Stimulated activated CD8-positive, alpha-beta memory T cell treated with anti-CD3 and anti-CD28 coated beads, Interleukin-4, amount 100 ng/mL, for 4 hours (primary cell): ENCODE measurements at places on chromosomes 7 and 10.

DNA sequence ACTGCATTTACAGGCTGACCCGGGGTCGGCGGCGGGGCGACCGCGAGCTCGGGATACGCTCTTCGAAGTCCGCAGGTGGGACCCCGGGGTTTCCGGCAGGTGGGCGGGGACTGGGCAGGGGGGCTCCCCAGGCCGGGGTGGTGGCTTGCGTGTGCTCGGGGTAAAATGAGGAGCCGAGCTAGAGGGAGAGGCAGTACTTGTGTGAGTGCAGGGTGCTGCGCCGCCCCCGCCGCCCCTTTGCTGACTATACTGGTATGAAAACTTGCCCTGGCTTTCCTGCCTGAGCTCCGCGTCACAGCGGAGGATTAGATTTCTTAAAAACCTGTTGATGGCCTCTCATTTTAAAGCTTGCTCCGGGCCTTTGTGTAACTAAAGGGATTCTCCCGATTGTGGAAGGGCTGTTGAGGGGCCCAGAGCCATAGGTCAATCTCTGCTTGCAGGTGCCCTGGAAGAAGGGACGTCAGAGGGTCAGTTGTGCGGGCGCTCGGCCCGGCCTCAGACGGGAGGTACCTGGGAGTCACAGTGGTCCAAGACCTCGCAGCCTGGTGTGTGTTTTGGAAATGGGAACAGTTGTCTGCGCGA is 488 bp downstream of the ARMC10 start:
- peak; percentile 62 for DNase-seq

GRCh38 chr7:74294191-74294998 is 5.2 kb downstream of the CLIP2 start:
- DNase-seq, result no peak

- no peak for DNase-seq
These were observed 819 bp downstream of the TMED4 start for GRCh38 chr7:44580945-44581878.

- DNase-seq, result no peak
These were observed 90.7 kb downstream of the EBF3 start for GRCh38 chr10:129873351-129873750.

- DNase-seq, result no peak
These were observed 21.5 kb upstream of the FAM133B start for GRCh38 chr7:92611735-92612134.

DNA sequence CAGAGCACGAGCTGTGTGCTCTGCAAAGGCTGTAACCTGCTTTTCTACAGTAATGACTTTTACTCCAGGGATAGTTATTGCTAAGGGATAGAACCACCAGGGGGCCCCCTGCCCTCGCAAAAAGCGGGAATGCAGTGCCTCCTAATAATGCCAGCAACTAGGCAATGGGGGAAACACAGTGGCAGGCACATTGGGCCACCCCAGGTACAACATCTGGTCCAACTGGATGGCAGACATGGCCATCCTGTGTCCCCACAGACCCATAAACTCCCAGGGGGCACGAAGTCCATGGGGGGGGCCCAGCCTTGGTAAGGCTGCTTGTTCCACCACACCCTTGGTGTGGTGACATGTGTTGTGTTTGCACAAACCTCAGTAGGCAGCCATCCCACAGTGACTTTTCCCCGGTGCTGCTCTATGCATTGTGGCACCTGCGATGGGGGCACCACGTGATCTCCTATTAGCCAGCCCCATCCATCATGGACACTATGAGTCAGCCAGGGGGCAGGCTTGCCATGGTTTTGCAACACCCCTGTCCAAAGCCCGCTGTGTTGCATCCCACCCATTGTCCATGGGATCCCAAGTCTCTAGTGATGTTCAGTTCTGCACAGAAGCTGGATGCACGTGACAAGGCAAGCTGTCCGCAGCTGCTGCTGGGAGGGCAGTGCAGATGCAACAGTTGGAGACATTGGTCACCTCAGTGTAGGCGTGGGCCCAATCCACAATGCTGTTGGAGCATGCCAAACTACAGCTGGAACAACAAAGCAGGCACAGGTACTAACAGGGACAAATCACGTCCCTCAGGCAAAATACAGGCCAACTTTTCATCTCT is 84.0 kb downstream of the ANLN start:
- no peak for DNase-seq

DNA sequence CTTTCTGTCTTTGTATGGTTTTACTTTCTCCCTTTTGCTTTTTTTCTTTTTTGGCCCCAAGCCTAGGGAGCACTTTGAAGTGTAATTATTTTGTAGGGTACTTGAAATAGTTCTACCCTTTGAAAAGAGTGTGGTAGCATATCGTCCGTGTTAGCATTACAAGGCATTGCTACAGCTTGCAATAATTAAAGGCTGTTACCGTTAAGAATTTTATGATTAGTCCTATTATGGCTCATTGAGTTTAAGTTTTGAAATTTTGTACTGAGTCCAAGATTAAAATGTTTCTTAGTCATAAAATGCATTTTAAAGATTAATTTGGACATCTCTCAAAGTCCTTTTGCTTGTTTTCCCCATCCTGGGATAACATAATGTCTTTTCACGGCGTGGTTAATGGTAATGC is 490.0 kb upstream of the LRRN3 start:
- DNase-seq, result no peak

DNA sequence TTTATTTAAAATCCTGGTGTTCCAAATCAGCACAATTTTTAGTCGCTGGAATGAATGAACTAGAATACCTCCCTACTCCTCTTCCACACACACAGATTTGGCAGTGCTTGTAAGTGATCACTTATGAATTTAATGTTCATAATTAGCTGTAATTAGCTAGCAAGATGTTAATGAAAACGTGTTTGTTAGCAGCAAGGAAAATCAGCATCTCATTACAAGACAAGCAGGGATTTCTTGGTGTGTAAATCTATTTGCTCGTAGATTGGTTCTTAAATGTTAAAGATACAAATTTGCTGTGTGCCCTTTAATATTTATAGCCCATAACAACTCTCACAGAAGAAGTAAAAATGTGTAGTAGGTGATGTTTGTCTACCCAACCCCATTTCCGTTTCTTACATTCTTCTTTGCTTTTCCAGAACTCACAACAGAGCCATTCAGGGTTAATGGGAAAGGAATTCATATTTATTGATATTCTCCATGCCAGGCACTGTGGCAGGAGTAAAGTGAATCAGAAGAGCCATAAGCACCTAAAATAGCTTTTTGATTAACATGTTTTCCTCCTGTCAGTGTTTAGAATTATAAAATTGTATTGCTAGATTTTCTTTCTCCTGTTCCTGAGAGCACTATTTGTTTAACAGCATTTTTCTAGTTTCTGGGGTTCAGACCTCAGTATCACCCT is 49.6 kb downstream of the SEMA3C start:
- DNase-seq, result no peak

GRCh38 chr10:97497572-97498075 is 598 bp downstream of the MMS19 start:
- peak; percentile 45 for DNase-seq

DNA sequence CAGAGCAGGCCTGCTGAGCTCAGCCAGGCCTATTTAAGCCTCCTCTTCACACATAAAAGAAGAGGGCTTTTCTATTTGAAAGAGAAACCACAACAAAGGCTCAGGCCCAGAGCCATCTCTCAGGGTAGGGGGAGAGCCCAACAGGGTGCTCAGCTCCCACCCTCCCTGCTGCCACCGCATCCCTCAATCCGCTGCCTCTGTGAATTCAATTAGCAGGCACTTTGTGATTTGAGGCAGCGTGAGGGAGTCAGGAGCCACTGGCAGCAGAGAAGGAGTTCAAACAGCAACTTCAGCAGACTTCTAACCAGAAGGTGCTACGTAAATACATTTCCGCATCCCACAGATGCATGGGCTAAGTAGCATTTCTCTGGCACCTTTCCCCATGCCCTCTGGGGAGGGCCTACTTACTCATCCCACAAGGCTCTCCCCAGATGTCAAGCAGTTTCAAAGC is 45.2 kb downstream of the LRRC20 start:
- no peak for DNase-seq

DNA sequence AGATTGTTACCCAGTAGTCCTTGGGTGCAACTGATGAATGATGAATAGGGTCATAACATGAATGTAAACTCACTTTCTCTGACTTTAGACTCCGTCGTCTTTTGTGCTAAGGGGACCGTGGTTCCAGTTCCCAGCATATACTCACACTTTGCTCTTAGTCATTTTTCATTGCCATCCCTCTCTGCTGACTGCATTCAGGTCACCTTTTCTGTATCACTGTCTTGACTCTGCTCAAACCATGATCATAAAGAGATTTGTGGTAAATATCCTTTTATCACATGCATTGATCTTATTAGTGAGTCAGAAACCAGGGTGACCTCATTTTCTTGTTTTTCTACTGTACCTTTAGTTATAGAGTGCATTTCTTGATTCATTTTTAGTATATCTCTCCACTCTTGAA is 141.1 kb upstream of the AGR3 start:
- no peak for DNase-seq

GRCh38 chr7:79287981-79288380 is 165.5 kb downstream of the MAGI2 start:
- DNase-seq, result no peak

DNA sequence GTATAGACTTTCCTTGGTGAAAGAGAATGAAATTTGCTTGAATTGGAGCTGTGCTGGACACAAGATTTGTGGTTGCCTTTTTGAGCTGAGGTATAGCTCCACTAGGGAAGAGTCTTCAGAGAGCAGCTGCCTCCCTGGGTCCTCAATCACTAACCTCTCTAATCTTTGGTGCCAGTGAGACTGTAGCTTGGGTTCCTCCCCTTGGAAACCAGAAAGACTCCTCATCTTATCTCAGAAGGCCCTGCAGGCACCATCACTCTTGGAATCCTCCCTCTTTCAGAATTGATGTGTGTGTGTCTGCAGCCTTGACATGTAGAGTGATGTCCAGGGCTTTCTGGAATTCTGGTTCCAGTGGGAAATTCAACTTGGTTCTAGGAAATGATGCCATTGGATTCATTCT is 426.5 kb downstream of the RPS24 start:
- DNase-seq, result no peak

DNA sequence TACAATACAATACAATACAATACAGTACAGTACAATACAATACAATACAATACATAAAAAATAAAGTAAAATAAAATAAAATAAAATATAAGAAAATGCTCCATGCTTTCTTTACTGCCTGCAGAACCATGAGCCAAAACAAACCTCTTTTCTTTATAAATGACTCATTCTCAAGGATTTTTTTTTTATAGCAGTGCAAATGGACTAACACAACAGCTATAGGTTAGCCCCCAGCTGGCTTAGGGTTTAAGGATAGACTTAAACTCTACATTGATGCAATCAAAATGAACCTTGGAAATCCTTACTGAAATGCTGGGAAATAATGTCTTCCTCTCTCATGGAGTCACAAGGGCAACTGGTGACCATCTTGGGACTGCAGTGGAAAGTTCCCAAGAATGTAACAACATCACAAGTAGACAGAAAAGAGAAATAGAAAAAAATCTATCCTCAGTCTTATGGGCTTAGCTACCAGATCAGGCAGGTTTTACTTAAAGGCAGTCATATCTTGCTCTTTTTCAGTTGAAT is 348.9 kb downstream of the ARL4A start:
- no peak for DNase-seq

GRCh38 chr7:110973196-110973990 is 117.5 kb upstream of the LRRN3 start:
- DNase-seq, result no peak

DNA sequence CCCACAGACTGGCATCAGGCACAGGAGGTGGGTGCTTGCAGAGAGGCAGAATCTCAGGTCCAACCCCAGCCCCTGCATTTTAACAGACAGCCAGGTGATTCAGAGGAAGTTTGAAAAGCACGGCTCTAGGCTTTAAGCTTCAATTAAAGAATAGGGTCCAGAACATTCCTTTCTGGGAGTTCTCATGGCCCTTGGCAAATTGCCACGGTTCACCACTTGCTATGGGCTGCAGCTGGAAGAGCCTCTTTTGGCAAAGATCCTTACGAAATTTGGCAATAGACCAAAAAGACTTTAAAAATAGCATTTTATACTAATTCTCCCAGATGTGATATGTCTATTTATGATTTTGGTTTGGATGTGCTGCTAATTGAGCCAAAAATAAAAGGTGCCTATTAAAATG is 148.1 kb downstream of the ITGA8 start:
- DNase-seq, result no peak

DNA sequence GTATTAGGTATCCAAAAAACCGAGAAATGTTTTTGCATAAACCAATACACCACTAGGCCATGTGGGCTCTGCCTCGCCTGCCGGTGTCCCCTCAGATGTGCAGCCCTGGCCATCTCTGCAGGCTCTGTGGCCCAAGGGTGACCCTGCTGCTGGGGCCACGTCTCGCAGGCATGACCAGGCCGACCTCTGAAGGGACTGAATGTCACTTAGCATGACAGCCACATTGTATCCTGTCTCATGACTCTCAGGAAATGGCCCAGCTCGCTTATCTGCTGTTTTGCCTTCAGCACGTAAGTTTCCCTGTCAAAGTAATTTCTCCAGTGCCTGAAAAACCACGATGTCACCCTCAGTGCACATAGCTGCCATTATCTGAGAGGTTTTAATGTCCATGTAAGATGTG is 49.5 kb upstream of the ZNF32 start:
- DNase-seq, result no peak

DNA sequence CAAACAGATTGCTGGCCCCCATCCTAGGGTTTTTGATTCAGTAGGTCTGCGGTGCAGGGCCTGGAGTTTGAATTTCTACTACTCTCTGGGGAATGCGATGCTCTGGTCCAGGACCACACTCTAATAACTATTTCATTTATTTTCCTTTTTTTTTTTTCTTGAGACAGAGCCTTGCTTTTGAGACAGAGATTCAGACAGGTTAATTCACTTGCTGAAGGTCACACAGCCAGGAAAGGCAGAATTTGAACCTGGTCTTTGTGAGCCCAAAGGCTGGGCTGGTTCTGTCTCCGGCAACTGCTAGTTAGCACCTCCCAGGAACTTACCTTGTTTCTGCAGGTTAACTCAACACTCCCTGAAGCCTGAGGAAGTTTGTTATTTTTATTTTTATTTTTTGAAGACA is 11.5 kb downstream of the SPACDR start:
- no peak for DNase-seq

- DNase-seq, result no peak
These were observed 42.1 kb downstream of the PPP1R9A start for GRCh38 chr7:94949532-94949931.

DNA sequence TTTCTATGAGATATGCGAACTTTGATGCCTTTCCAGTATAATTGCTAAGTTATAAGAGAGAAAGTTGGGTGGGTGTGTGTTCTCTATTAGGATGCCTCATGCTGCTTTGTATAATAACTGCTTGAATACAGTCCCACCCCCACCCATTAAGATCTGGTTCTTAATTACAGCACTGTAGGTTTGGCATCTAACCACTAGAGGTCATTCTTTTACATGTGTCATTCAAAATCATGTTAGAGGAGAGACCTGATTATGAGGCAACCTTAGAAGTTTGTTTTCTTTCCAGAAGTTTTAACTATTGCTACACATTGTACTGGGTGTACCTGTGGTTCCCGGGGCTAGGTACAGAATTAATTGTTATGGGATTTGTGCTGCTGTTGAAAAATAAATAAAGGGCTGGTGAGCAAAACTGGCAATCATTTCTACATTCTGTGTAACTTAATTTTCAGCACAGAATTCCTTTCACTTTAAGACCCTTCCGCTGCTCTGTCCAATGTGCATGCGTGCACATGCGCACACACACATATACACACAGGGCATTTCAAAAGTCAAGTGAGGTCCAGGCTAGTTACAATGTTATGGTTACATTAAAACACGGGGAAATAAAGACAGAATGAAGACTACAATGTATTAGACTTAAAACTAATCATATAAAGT is 1156.3 kb downstream of the SORCS3 start:
- no peak for DNase-seq

GRCh38 chr7:55026867-55027490 is 8.2 kb downstream of the EGFR start:
- DNase-seq, result no peak

- DNase-seq, result no peak
These were observed 8.9 kb upstream of the CTBP2 start for GRCh38 chr10:125169279-125169678.

GRCh38 chr10:119687192-119688032 is 36.2 kb downstream of the BAG3 start:
- DNase-seq, result no peak
